ENCODE measurements at places on chromosomes 3 and 15. TPM values are rescaled to one million over a fixed set of nuclear protein-coding genes. Genes with fewer than 3 reads are reported as not detected.

- peak; percentile 83 for DNase-seq
Measured at GRCh38 chr3:119279101-119279554, 15.1 kb upstream of the ARHGAP31 start.

GRCh38 chr15:74221399-74222239 is 14.5 kb upstream of the CCDC33 start:
- DNase-seq = no peak

- peak; percentile 50 for DNase-seq
Measured at GRCh38 chr3:141644931-141645330, 93.2 kb upstream of the RNF7 start.

DNA sequence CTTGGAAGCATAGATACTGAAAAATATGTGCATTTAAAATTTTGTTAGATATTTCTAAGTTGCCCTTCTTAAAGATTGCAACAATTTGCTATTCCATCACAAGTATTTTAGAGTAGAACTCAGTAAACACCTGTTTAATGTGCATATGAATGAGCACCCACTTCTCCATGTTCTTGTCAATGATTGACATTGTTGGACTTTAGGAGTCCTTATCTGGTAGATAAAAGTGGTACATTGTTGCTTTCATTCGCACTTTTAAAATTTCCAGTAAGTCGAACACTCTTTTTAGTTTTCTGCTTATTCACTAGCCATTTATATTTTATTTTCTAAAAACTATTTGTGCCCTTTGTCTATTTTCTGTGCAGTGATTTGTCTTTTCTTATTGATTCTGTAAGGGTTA is 478.3 kb downstream of the SOX2 start:
- DNase-seq = no peak

DNA sequence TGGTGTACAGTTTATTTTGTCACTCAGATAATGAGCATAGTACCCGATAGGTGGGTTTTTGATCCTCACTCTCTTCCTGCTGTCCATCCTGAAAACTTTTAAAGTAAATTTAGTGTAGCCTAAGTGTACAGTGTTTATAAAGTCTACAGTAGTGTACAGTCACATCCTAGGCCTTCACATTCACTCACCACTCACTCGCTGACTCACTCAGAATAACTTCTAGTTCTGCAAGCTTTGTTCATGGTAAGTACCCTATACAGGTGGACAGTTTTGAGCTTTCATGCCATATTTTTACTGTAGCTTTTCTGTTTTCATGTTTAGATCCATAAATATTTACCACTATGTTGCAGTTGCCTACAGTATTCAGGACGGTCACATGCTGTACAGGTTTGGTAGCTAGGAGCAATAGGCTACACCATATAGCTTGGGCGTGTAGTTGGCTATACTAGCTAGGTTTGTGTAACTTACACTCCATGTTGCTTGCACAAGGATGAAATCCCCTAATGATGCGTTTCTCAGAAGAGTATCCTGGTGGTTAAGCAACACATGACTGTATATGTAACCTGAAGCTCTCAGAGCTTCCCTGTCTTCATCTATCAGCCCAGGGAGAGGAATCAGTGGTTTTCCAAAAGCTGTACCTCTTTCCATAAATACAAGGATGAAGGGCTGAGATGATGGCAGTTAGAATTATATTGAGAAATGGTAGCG is 87.6 kb upstream of the SLC25A26 start:
- no peak for DNase-seq

DNA sequence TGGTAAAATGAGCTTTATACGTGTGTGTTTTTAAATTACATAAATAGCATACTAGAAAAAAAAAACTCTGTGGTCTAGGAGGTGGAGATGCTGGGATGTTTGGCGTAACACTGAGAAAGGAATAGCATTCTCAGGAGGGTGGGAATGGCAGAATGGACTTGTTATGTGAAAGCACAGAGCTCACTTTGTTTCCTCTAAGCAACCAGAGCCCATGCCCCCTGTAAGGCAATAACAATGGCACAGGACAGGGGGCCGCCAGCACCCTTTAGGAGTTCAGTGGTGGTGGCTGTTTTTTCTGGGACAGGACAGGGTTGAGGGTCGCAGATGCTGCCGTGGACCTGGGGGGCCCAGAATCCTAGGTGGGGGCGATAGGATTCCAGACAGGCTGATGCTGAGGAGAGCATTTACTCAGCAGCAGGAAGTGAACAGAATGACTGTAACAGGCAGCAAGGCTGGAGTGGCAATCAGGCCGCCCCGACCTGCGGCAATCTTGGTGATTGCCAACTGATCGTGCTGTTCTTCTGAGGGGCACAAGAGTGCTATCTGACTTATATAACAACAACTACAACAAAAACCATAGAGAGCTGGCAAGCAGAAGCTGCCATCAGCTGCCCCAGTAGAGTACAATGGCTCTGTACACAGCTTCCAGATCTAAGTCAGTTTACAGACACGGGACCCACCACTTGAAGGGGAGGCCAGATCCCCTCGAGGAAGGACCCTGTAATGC is 160.4 kb downstream of the UACA start:
- DNase-seq = no peak

DNA sequence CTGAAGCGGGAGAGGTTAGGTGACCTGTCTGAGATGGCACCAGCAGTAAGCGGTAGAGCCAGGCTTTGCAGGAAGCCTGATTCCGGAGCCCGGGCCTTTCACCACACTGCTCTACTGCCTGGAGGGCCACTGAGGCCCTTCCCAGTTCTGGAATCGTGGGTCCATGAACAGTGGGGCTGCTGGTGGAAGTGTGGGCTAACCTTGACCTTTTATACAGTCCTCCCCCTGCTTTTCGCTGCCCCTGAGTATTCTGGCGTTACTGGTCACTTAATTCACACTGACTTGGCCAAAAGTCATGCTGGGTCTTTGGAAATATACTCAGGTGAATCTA is 2.6 kb upstream of the ABTB1 start:
- DNase-seq = no peak

- DNase-seq = no peak
Measured at GRCh38 chr3:120111898-120112297, 17.7 kb upstream of the GSK3B start.

DNA sequence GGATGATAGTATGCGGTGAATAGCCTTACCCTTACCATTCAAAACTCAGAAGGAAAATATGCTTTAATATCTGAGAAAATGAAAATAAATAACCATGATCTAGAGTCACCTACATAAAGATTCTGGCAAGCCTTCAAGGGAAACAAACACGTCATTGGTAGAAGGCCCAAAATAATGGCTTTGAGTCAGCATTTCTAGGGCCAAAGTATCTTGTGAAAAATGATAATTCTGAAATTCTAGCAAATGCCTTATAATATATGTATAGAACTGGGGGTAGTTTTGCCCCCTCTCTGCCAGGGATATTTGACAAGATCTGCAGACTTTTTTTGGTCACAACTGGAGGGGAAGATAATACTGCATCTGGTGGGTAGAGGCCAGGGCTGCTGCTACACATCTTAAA is 15.4 kb downstream of the PLSCR1 start:
- DNase-seq = no peak

DNA sequence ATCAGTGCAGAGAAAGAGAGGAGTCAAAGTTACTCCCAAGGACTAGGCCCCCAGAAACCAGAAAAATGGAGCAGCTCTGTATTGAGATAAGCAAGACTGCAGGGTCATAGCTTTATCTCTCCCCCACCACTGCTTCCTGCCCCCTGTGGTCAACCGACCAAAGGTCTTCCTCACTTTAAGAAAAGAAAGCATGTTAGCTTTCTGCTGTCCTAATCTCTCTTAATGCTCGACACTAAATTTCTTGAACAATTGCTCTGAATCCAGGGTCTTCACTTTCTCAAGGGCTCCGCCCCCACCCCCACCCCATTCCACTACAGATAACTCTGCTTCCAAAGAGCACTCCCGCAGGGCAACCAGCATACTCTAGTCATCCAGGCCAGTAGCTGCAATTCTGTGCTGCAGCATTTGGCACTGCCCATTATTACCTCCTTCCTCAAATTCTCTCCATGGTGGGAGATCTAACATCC is 31.9 kb downstream of the TNIK start:
- DNase-seq = no peak

GRCh38 chr3:143266927-143267326 is 147.4 kb downstream of the CHST2 start:
- DNase-seq = no peak

- no peak for DNase-seq
Measured at GRCh38 chr15:60895986-60896385, 333.1 kb downstream of the RORA start.

DNA sequence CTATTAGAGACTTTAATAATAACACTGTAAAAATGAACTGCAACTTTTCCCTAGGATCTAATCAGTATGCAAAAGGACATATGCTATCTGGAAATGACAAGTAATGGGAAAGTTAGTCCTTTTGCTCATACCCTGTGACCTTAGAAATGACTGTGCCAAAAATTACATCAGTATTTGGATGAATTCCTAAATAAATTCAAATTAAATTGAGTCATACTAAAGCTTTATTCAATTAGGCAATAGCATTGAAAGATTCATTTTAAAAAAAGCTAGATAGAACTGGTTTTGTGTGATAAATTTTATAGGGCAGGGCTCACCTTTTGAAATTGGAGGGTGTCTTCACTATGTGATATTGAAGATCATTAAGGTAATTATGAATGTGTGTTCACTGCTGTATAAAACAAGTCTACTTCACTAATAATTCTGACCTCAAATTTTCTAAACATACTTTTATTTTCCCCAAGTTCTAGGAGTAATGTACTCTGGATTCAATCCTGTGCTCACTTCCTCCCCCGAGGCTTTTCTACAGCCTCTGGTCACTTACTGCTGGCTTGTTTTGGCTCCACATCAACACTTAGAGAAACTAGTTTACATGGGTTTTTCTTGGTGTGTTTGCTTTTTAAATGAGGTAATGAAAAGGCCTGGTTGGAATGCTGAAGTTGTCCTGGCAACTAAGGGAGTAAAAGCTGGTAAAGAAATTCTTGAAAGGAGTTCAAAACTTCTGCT is 44.4 kb upstream of the SPTSSB start:
- peak; percentile 92 for DNase-seq

- peak; percentile 68 for DNase-seq
Measured at GRCh38 chr3:8110966-8111798, 390.4 kb upstream of the LMCD1 start.

- no peak for DNase-seq
Measured at GRCh38 chr3:186151077-186151971, 42.4 kb upstream of the ETV5 start.

DNA sequence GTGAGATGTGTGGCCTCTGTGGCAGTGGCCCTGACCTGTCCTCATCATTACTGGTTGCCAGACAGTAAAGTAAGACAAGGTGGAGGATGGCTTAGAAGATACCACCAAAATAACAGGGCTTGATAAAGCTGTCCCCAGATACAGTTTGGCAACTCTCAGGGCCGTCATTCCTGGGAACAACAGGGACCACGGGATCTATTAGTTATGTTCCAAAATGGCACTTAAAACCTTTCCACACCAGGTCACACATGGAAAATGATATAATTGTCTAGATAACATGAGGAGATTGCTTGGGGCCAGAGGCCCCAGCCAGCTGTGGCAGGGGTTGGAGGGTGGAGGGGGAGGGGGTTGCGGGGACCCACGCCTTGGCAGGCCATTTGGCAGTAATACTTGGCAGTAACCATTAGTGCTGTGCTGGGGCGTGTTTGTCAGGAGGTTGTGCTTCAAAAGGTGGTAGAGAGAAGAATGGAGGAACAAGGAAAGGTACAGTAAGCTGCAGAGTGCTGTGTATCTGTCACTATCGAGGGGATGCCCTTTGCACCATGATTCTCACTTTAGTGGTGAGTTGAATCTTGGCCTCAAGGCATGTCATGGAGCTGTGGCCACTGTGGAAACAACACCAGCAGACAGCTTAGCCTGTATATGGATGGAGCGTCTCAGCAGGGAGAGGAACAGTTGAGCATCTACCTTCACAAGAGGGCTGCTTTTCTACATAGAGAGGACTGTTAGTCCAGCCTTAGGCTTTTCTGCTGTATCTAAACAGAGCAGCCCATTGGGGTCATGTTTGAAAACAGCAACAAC is 14.0 kb downstream of the PLCL2 start:
- no peak for DNase-seq

DNA sequence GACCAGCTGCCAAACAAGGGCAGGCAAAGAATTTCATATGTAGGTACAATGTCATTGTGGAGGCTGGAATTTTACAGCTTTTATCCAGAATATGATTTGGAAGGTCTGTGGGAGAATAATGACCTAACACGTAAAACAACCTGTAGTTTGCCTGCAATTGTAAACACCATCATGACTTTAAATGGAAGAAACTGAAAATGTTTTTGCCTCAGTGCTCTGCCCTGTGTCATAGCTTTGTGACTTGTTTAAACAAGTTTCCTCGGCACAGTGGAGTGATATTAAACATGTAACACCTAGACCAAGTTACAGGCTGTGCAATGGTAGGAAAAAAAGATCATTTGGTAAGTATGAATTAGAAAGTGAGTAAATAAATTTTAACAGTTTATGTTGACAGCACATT is 171.6 kb upstream of the MBNL1 start:
- DNase-seq = no peak

The GOLGA6L4 gene
- total RNA-seq = not detected

The SQOR gene
- 7.5 TPM for total RNA-seq

The ZNF662 gene
- not detected for total RNA-seq
